ENCODE measurements at places on chromosomes 12 and 14. TPM values are rescaled to one million over a fixed set of nuclear protein-coding genes. Genes with fewer than 3 reads are reported as not detected.

- ATAC-seq: peak; percentile 77
These were observed 5.1 kb downstream of the C12orf56 start for GRCh38 chr12:64385468-64385867.

DNA sequence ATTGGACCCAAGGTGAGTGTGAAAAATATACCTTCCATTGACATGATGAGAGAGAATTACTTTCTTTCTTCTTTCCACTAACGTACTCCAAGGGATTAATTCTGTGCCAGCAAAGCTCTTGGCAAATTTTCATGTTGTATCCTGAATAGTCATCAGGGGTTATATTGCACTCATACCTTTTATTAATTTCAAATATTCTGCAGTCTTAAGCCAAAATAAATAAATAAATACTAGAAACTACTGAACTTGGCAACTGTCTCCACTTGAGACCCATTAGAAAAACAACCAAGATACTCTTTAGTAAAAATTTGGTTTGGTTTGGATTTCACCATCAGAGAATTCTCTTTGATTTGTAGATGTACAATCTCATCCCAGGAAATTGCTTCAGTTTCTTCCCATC lies 22.1 kb upstream of the CLEC14A start:
- no peak for ATAC-seq

DNA sequence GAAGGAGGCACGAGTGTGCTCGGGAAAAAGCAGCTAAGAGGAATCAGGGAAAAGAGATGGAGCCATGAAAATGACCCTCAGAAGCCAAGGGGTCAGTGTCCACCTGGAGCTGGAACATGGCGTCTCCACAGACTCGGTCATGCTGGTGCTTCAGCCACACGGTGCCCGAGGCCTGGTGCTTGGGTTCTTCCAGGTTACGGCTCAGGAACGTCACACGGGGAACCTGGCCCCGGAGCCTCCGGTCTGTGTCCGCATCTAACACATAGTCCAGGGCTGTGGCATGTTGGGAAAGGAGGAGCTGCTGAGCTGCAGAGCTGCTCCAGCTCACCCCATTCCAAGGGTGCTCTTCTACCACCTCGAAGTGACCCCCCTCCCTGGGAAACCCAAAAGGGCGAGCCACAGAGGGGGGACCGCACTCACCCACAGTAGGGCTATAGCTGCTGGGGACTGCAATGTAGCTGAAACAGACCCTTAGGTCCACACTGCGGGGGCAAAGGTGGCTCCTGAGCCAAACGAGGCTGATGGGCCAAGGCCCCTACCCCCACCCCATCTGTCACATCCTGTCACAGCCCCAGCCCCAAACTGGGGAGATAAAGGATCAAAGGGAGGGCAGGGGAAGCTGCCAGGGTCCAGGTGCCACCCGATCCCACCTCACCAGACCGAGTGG lies 10.8 kb downstream of the ITGA7 start:
- no peak for ATAC-seq

The KRT80 gene
- 0.13 TPM for total RNA-seq

The SEL1L gene
- total RNA-seq: 37.7 TPM

GRCh38 chr14:68612049-68612448 lies 180.8 kb downstream of the ZFP36L1 start:
- ATAC-seq: no peak

The TRHDE gene
- total RNA-seq: 3.0 TPM

DNA sequence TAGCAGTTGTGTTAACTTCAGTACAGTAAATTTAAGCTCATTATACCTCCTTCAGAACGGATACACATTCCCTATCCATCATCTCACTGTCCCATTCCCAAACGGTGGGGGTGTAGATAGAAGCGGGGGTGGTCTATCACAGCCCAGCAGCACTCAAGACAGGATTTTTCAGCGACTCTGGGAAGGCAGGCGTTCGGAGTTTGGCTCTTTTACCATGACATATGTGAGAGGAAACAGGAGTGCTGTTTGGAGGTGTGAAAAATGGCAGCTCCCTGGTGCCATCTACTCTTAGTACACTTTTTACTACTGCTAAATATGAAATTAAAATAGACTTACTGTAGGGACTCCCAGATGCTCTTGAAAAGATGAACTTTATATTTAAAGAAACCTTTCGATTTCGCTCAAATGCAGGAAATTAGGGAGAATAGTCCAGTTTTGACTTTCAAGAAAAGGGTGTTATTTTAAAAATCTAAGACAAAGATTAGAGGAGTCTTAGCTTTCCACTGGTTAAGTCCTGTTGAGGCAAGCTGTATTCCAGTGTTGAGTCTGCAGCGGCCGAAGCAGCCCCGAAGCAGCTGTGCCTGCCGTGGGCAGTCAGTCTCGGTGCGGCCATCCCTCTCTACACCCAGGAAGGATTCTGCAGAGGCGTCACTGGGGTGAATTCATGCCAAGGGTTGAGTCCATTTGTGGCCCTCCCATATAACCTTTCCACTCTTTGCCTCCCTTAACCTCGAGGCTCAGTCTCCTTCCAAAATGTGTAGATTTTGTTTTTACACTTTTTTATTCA lies 42.1 kb downstream of the KCNMB4 start:
- ATAC-seq: no peak

DNA sequence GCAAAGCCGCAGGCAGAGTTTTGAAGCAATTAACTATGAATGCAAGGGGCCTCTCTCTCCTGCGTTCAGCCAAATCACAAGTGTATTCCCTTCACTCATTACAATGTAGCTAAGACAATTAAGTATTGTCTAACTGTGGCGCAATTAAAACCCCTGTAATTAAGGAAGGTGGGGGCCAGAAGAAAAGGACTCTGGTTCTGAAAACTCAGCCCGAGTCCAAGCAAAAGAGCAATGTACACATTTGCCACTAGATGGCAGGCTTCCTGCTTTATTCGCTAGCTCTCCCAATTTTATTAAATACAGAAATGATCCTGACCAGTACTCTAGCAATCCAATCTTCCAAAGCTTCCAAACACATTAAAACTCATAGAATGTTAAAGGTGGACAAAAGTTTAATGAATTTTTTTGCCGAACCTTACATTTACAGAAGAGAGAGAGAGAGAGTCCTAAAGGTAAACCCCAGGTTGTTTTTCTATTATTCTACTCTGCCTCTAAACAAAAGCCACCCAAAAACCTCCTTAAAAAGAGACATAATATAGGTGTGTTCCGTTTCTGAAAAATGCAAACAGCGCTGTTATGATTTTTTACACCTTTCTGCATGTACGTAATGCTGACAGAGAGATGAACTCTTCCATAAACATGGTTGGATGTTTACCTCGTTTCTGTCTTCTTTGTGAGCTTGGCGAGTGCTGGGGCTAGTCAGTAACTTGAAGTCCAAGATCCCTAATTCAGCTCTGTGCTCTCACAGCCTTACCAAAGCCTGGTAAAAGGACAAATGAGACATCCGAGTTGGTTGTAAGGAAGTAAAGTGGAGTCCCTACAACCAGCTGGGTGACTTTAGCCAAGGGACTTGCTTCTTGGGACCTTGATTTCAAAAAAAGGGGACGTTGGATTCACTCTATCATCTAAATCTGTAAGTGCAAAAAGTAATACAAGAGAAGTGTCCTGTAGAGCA lies 50.9 kb upstream of the VASH1 start:
- ATAC-seq: no peak

- ATAC-seq: no peak
These were observed 68.1 kb downstream of the FSCB start for GRCh38 chr14:44438936-44439335.

DNA sequence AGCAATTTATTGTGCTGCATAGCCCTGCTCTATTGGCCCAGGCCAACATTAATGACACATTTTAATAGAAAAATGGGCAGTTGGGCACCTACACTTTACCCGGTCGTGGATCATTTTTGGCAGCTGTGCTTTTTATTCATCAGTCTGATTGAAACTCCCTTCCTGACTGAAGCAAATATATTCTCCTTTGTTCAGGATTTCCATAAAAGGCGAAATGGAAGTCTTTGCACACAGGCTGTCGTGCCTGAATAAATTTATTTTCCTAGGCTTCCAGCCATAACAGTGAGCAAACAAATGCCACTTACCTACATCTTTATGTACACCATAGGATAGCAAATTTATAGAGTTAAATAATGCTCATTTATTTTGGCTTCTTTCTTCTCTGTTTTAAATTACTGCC lies 480.7 kb upstream of the DCN start:
- ATAC-seq: peak; percentile 81

DNA sequence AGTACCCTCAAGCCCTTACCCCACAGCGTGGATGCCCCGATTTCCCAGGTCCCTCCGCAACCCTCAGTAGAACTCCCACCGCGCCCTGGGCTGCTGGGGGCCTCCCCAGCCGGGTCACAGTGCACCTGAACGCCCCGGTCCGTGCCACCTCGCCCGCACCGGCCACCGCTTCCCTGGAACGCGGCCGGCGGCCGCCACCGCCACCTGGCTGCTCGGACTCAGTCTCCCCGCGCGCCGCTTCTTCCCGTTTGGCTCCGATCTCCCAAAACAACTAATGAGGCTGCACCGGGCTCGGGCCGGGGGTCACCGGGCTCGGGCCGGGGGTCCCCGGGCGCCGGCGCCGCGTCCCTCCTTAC lies 1.0 kb downstream of the ITPK1 start:
- ATAC-seq: no peak

- ATAC-seq: no peak
These were observed 48.4 kb upstream of the OXA1L start for GRCh38 chr14:22718091-22718490.

DNA sequence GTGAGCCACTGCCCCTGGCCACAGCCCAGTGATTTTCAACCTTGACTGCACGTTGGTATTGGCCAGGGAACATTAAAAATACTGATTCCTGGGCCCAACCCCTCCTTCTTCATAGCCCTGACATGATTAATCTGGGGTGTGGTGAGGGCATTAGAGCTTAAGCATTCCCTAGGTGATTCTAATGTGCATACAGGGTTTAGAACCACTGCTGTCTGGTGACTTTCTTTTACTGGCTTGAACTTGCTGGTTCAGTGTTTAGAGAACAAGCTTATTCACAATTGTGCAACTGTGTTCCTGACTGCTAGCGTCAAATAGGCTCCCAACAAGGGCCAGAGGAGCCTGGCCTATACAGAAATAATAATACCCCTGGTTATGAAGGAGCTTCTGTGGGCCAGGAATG lies 488.8 kb upstream of the CCDC196 start:
- no peak for ATAC-seq

DNA sequence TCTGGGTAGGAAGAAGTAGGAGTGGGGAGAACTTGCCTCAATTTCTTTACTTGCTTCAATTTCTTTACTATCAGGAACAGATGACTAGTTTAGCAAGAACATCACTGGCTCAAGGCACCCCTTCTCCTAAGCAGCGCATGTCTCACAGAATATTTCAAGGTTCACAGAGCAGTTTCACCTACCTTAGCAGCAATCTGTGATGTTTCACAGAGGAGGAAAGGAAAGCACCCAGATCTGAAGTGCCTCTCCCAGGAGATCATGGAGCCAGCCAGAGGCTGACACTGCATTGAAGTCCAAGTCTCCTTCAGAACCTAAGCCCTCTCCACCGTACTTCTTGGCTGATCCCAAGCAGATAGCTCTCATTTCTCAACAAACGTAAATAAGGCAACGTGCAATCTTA lies 118.7 kb upstream of the PCED1B start:
- ATAC-seq: no peak

GRCh38 chr12:125029761-125030358 lies 35.4 kb upstream of the AACS start:
- no peak for ATAC-seq

The ACOT6 gene
- total RNA-seq: 0.59 TPM

DNA sequence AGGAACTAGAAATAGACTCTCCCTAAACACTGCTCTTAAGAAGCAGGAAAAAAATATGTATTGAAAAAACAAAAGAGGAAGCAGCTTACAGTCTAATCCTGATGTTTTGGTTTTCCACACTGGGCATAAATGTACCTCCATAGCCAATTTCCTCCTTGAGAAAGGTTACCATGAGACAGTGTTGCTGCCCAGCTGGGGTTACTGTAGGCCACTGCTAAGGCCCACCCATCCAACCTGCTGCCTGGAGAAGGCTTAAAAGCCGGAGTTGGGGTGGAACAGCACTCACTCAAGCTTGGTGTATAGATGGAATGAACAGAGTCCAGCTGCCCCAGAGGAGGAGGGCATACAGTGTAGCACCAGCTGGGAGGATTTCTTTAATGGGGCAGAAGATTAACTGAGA lies 41.1 kb downstream of the ERG28 start:
- ATAC-seq: no peak

- no peak for ATAC-seq
These were observed 26.9 kb downstream of the GCN1 start for GRCh38 chr12:120167529-120168095.

GRCh38 chr12:97299847-97300246 lies 162.8 kb upstream of the RMST start:
- no peak for ATAC-seq

DNA sequence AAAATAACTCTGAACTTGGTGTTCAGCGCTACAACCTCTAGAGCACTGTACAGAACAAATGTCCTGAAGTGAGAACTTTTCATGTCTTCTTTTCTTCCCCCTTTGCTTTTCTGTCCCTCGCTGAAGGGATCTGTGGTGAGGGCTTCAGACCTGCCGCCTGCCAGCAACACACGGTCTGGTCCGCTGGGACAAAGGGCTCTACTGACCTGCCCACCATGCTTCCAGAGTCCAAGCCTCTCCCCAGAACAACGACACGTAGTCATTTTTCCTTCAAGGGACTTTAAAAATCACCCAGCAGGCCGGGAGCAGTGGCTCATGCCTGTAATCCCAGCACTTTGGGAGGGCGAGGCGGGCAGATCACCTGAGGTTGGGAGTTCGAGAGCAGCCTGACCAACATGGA lies 140.4 kb downstream of the EFCAB11 start:
- ATAC-seq: no peak

GRCh38 chr12:55927588-55928502 lies at the start of gene PYM1:
PYM1 (minus strand) TSS chr12:55927894; CDS start chr12:55927761, 133 bp downstream.
- peak; percentile 18 for ATAC-seq

The EML5 gene
- total RNA-seq: 0.39 TPM

The CLEC1B gene
- total RNA-seq: not detected

The LRFN5 gene
- 19.3 TPM for total RNA-seq

The NUDT14 gene
- total RNA-seq: 26.1 TPM

The ZNF385A gene
- total RNA-seq: 4.3 TPM

GRCh38 chr12:13465635-13466034 lies 269.1 kb downstream of the EMP1 start:
- no peak for ATAC-seq

GRCh38 chr12:5506821-5507231 lies 74.9 kb downstream of the NTF3 start:
- no peak for ATAC-seq

DNA sequence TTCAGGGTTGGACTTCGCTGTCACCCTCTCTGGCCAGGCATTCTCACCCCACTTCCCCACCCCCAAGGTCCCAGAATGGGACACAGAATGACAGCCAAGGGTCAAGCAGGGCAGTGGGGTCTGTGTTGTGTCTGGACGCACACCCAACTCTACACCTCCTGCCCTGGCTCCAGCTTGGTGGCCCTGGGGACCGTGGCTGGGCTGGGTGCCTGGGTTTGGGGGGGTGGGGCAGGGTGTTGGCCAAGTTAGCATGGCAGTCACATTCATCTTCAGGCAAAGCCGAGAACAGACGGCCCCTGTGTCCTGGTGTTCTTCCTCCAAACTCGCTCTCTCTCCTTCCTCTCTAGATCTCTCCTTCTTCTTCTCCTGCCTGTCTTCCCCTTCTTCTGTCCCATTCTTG lies 5.6 kb downstream of the LRP1 start:
- no peak for ATAC-seq

- ATAC-seq: peak; percentile 16
These were observed 203.5 kb upstream of the NOS1 start for GRCh38 chr12:117564881-117565280.
